ENCODE measurements at places on chromosomes 5 and 9.

DNA sequence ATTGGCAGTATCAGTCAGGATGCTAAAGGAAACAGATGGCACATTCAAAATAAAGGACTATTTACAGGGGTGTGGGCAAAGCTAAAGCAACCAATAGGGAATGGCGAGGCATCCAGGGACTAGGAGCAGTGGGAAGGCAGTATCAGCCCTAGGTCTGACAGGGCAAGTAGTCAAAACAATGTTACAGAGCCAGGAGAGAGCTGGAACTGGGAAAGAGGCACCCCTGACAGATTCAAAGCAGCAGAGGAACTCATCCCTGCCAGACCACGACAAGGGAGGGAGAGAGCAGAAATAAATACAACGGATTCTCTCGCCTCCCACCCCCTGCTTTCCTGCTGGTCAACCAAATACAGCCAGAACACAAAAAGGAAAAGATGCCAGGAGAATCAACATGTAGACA, 371.5 kb downstream of the NR2F1-AS1 start:
- DNase-seq = no peak

DNA sequence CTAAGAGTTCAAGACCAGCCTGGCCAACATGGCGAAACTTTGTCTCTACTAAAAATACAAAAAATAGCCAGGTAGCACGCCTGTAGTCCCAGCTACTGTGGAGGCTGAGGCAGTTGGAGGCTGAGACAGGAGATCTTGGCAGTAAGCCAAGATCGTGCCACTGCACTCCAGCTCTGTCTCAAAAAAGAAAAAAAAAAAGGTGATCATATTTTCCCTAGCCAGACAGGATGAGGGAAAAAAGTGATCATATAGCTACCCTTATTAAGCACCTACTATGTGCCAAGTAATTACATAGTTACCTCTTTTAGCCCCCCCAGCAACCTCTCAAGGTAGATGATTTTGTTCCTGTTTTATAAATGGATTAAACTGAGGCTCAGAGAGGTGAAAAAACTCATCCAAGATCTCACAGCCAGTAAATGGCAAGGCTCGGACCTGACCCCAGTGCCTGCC, 18.1 kb upstream of the RPL26L1 start:
- no peak for DNase-seq

DNA sequence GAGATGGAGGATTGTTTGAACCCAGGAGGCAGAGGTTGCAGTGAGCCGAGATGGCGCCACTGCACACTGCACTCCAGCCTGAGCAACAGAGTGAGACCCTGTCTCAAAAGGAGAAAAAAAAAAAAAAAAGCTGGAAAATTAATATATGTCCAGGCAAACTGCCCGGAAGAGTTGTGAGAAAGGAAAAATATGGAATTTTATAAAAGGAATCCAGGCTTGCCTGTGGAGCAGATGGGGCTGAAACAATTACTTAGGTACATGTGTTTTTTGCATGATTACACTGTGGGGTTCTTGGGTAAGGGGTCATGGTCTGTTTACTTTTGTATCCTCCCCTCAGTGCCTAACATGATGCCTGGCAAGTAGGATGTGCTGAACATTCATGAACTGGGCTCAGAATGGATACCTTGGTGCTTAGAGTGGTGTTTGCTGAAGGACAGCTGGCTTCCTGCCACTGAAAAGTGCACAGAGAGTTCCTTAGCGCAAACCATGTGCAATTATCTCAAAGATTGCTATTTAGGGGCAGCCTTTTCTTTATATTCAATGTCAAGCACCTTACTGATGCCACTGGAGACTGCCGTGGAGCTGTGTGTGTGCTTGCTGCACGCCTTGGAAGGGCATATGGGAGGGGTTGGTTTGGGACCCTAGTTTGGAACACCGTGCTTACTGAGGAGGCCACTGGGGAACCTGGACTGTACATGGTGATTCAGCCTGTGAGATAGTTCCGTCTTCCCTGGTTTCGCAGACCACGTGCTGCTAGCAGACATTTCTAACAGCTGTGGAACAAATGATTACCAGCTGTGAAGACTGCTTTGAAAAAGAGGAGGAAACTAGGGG, 78.4 kb downstream of the MAP1B start:
- DNase-seq = peak; percentile 41

DNA sequence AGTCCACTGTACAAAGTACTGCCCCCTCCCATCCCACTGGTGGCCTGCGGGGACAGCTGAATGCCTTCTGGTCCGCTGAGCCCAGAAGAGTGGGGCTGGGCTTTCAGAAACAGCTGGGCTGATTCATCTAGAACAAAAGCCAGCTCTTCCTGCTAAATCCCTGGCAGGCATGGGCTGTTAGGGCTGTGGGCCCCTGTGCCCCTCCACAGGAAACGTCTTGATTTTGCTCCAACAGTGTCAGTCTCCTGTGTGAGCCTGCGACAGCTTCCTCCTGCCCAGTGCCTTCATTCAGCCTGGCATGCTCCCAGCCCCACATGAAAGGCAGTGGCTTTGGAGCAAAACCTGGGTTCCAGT, 6.9 kb upstream of the GSN start:
- DNase-seq = peak; percentile 74

- DNase-seq = no peak
Measured at GRCh38 chr9:135958485-135958884, 2.7 kb downstream of the UBAC1 start.

GRCh38 chr9:19379697-19380046, 364 bp downstream of the RPS6 start:
- DNase-seq = peak; percentile 62

- no peak for DNase-seq
Measured at GRCh38 chr9:86649913-86650312, 295.7 kb upstream of the TUT7 start.

- DNase-seq = no peak
Measured at GRCh38 chr9:125437771-125438221, 176.2 kb downstream of the GAPVD1 start.

GRCh38 chr9:101925498-101925897, 187.1 kb upstream of the GRIN3A start:
- no peak for DNase-seq

GRCh38 chr5:2005101-2006041, 122.6 kb upstream of the IRX4 start:
- no peak for DNase-seq

DNA sequence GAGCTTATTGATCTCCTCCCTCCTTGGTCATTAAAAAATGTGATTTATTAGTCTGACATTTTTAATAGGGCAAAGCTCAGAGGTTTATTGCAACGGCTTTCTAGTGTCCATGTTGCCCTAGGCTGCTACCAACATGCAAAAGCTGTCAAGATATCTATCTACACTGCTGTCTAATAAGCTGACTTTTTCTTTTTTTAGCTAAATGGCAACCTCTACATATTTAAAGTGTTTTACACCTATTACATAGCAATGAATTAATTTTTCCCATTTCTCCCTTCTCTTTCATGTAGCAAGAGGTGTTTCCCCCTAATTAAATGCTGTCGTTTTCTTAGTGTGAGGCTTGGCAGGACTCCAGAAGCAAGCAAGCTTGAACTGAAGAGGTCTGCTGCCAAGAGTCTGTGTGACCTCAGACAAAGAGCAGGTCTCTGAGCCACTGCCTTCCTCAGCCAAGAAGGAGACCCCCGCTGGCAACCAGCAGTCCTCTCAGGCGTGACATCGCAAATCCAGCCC, 79.4 kb downstream of the GAS1 start:
- DNase-seq = no peak

DNA sequence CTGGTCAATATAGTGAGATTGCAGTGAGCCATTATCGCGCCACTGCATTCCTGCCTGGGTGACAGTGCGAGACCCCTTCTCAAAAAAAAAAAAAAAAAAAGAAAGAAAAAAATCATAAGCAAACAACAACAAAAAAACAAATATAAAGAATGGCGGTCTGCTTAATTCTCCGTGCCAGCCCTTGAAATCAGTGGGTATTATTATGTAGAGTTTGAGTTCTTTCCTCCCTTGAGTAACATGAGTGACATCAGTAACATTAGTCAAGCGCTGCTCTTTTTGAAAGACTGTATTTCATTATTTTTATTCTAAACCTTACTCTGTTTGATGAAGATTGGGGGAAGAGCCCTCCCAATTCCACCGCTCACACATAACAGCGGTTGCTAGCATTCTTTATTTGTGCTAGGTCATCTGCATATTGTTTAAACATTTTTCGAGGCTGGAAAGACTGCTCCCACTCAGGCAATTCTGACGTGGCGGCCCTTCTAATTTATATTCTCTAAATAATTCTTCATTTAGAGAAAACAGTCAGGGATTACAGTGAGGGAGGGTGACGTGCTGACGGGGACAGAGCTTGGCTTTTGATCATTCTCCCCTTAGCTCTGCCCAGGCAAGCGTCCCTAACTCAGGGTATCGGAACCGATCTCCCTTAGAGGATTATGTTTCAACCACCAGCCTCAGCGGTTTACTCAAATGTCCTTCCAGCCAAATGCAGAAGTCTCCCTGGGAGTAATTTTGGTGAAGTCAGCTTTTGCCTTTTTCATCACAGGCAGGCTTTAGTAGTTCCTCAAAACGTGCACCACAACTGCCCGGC, 860 bp upstream of the MARCHF6 start:
- DNase-seq = peak; percentile 72

- DNase-seq = no peak
Measured at GRCh38 chr5:123112196-123112595, 23.2 kb downstream of the PRDM6 start.

DNA sequence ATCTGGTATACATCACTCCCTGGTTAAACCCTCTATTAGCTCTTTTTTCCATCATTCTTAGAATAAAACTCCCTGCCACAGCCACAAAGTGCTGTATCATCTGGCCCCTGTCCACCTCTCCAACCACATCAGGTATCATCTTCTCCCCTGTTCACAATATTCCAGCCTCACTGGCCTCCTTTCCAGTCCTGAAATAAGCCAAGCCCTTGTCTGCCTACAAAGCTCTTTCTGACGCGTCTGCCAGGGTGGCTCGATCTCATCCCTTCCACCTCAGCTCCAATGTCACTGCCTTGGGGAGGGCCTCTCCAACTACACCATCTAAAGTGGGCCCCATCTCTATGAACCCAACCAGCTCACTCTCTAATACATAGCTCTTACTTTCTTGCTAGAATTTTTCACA, 21.5 kb downstream of the CDK5RAP2 start:
- DNase-seq = no peak

DNA sequence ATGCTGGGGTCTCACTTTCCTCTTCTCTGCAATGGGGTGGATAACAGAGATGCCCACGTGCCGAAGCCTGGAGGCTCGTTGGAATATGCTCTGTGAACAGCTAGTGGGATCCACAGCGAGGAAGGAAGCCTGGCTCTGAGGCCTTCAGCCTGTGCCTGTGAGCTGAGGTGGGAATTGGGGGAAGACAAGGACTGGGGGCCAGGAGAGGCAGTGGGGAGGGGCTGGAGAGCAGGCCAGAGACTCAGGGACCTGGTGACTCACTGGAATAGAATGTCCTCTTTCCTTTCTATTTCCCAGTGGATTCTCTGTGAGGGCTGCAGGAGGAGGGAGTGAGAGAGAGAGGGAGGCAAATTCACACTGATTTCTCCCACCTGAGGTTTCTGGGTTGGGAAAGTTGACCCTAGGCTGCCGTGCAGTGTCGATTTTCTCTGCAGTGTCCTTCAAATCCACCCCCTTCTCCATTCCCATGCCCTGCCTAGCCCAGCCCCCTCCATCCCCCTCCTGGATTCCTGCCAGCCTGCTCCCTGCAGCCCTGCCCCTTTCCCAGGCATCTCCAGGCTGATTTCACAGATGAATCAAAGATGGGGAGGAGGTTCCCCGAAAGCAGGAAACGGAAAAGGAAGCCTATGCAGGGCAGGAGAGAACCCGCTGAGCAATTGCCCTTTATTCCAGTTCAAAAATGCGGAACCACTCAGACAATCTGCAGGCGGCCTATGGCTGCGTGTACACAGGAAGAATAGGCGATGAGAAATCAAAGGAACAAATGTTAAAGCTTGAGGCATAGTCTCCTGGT, 1.4 kb upstream of the SPAAR start:
- peak; percentile 24 for DNase-seq

- DNase-seq = no peak
Measured at GRCh38 chr9:129933185-129934040, 98.2 kb downstream of the USP20 start.

- DNase-seq = no peak
Measured at GRCh38 chr5:45604092-45604491, 92.1 kb downstream of the HCN1 start.

GRCh38 chr5:151483647-151484046, 36.2 kb downstream of the SLC36A1 start:
- no peak for DNase-seq

DNA sequence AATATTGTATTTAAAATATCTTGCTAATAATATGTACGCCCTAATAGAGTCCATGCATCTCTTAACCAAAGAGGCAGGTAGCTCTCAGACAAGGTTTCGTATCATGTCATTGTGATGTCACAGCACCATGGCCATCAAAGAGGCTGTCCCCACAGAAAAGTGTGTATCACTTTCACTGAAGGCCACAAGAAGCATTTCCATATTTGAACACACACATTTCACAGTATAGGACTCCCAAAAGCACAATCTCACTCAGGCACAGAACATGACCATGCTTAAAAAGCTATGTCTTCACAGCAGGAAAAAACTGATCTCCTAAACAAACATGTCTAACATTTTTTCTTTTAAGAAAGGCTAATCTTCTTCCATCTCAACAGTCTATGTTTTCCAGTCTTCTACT, 133.8 kb downstream of the DENND1A start:
- DNase-seq = no peak

DNA sequence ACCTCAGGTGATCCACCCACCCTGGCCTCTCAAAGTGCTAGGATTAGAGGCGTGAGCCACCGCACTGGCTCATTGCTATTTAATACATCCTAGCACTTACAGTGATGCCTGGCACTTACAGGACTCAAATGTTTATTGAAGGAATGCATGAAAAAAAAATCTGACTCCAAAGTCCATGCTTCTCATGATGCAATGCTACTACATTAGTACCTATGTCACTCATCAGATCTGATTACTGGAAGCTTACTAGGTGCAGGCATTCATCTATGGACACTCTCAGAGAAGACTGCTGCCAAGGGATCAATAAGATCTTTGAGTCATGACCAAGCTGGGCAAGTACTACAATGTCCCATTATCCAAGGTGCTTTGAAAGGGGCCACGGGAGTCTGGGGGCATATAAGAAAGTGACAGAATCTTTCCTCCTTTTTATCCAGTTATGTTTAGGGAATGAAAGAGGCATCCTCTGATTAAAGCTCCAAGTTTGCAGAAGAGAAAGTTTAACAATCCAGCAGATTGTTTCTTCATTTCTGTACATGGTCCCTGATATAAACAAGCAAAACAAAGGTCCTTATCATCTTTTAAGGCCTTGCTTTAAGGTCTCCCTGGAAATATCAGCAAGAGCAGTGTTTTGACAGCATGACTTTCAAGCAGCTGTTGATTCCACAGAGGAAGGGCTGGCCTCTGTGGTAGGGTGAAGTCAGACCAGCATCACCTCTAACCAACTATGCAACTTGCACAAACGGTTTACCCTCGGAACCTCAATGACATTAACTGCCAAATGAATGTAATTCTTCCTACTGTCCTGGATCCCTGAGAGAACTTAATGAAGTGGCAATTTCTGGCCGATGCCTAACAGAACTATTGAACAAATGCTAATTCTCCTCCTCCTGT, 35.9 kb downstream of the ARPC5L start:
- DNase-seq = no peak

DNA sequence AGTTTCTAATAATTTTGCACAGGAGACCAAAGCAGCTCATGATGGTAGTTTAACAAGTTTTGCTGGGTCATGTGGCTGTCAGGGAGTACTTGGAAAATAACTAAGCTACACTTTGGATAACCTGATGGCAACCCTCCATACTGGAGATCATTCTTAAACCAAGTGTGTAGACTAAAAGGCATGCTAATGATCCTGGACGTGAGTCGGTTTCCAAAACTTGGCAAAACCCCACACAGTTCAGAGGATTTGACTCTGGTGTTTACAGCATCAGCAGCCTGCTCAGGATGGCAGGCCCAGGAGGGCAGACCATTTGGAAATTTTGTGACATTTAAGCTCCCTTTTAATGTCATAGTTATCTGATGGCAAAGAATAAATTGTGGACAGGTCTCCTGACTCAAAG, 196.5 kb upstream of the EFNA5 start:
- no peak for DNase-seq

Measured in NCI-H2081 (cell line).